Fibroblast of lung (primary cell): ENCODE measurements at places on chromosomes 3 and 15. TPM values are rescaled to one million over a fixed set of nuclear protein-coding genes. Genes with fewer than 3 reads are reported as not detected.

Gene ULK3
- total RNA-seq = 8.8 and 11.8 TPM in 2 replicates

Gene GABRR3
- total RNA-seq = not detected in 2 replicates

Gene OSTN
- total RNA-seq = 2.6 and 31.9 TPM in 2 replicates

Gene GPR171
- not detected in 2 replicates for total RNA-seq

Gene KLF15
- total RNA-seq = 4.1 and 6.4 TPM in 2 replicates

Gene HAUS2
- 19.8 and 25.3 TPM in 2 replicates for total RNA-seq

Gene TNFSF10
- total RNA-seq = 1.5 and 4.3 TPM in 2 replicates

Gene CD200R1
- total RNA-seq = 0.17 TPM in 1 of 2 replicates, not detected in the other

Gene ACTC1
- total RNA-seq = 0.33 TPM in 1 of 2 replicates, not detected in the other

Gene WDR93
- total RNA-seq = under 0.01 and 0.17 TPM in 2 replicates

Gene KIF7
- total RNA-seq = 11.4 and 11.6 TPM in 2 replicates

Gene GP9
- total RNA-seq = not detected in 2 replicates

Gene MYRIP
- total RNA-seq = under 0.01 TPM in 1 of 2 replicates, not detected in the other

Gene MORC1
- total RNA-seq = not detected in 2 replicates

Gene EXOSC7
- total RNA-seq = 36.7 and 58.8 TPM in 2 replicates

Gene PTX3
- 464 and 549 TPM in 2 replicates for total RNA-seq

Gene SEC22C
- 60.4 and 86.0 TPM in 2 replicates for total RNA-seq

Gene AMOTL2
- total RNA-seq = 58.6 and 74.6 TPM in 2 replicates

Gene GADL1
- total RNA-seq = 2.6 and 3.6 TPM in 2 replicates
